ENCODE measurements at places on chromosomes 1 and 21. TPM values are rescaled to one million over a fixed set of nuclear protein-coding genes. Genes with fewer than 3 reads are reported as not detected.

- DNase-seq = no peak
Observed at GRCh38 chr1:19199969-19200604, 10.0 kb downstream of the UBR4 start.

DNA sequence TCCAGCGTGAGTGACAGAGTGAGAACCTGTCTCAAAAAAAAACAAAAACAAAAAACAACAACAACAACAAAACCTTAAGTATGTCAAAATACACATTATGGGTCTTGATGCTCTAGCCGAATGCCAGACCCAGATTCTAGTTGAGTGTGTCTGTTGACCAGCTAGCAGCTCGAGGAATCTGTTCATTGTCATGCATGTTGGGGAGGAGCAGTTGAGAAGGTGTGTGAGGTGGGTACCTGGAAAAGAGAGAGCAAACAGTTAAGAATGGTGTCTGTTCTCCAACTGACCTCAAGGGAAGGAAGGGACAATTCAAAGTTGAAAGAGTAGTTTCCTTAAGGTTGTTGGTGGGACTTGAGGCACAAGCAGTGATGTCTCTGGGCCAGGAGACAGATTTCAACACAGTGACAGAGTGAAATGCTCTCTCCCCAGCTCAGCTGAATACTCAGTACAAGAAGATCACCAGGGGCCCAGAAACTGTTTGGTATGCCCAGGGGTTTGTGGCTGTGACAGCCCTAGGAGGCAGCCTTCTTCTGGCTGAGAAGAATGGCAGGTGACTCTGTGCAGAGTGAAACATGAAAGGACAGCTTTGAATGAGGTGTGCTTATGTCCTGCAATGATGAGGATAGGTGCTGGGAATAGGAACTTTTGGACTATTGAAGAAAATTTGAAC is 14.4 kb upstream of the POU2F1 start:
- DNase-seq = no peak

DNA sequence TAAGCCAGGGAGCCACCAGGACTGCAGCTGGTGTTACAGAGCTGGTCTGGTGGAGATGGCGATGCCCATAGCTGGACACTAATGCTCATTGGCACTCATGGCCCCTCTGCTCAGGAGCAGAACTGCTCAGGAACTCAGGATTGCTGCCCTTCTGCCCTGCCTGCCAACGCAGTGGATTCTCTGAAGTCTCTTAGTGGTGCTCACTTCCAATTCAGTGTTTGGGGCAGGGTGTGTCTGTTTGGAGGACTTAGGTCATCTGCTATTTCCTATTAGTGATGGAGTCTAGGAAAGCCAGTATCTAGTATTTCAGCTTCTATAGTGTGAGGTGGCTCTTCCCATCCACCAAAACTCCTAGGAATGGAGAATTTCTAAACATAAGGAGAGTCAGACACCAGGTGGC is 29.1 kb downstream of the S100A10 start:
- DNase-seq = no peak

DNA sequence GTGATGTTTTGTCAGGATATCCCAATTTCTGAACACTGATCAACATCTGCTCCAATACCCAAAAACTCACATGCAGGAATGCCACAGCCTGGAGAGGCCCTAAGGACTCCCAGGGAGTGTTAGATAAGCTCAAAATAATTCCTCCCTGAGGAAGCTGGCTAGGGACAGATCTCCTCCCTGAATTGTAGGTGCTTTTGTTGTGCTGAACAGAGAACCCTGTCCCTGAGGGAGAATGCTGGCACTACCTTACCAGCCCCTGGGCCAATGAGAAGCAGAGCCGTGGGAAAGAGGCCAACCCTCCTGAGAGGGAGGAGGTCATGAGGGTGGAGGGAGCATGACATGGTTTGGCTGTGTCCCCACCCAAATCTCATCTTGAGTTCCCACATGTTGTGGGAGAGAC is 73.6 kb upstream of the PTGFRN start:
- no peak for DNase-seq

OLFML2B gene
- 2.9 TPM for polyA plus RNA-seq

- DNase-seq = no peak
Observed at GRCh38 chr1:242398351-242398750, 126.1 kb downstream of the PLD5 start.

- DNase-seq = no peak
Observed at GRCh38 chr1:200372885-200373181, 37.0 kb downstream of the ZNF281 start.

CTBS gene
- 38.3 TPM for polyA plus RNA-seq

DNA sequence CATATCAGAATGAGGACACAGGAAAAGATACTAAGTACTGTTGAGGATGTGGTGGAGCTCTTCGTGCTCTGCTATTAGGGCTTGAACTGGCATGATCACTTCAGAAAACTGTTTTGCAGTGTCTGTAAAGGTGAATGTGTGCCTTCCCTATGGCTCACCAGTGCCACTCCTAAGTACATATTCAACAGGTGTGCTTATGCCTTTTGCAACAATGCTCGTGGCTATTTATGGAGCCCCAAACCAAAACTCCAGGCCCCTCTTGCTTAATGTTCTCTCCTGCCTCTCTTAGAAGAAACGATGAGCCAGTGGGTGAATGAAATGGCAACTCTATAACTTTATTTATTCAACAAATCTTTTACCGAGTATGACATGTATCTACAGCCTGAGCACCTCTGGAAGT is 70.2 kb downstream of the TAS1R2 start:
- no peak for DNase-seq

GRCh38 chr1:114524944-114525343 is 13.9 kb upstream of the TRIM33 start:
- no peak for DNase-seq

SPATA1 gene
- 1.4 TPM for polyA plus RNA-seq

DNA sequence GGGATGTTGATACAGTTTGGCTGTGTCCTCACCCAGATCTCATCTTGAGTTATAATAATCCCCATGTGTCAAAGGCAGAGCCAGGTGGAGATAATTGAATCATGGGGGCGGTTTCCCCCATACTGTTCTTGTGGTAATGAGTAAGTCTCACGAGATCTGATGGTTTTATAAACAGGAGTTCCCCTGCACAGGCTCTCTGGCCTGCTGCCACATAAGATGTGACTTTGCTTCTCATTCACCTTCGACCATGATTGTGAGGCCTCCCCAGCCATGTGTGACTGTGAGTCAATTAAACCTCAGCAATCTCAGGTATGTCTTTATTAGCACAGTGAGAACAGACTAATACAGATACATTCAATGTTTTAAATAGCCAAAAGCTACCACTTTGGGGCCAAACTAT is 41.1 kb downstream of the SLC35F3 start:
- DNase-seq = no peak

MEGF6 gene
- polyA plus RNA-seq = 21.9 TPM

TBX15 gene
- polyA plus RNA-seq = 1.9 TPM

DNA sequence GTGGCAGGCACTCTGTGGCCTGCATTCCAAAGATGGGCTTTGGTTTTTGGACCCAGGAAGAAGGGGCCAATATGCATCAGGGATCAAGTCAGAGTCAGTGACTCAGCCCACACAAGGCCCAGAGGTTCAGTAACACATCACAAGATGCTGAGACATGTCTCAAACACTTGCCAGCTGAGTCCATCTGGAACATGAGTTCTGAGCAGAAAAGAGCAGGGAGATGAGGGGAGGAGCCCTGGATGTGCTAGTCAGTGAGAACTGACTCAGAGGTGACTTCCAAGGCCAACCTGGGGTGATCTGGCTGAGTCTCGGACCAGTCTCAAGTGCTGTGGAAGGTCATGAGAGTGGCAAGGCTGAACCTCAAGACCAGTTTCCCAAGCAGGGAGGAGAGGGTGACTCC is 150.1 kb downstream of the CDC7 start:
- DNase-seq = peak; percentile 67

GRCh38 chr1:20696397-20697333 is 21.1 kb downstream of the KIF17 start:
- peak; percentile 95 for DNase-seq

LIPI gene
- polyA plus RNA-seq = not detected

- DNase-seq = peak; percentile 90
Observed at GRCh38 chr1:1024771-1025699, 5.1 kb downstream of the AGRN start.

TRAF3IP3 gene
- 0.16 TPM for polyA plus RNA-seq

DNA sequence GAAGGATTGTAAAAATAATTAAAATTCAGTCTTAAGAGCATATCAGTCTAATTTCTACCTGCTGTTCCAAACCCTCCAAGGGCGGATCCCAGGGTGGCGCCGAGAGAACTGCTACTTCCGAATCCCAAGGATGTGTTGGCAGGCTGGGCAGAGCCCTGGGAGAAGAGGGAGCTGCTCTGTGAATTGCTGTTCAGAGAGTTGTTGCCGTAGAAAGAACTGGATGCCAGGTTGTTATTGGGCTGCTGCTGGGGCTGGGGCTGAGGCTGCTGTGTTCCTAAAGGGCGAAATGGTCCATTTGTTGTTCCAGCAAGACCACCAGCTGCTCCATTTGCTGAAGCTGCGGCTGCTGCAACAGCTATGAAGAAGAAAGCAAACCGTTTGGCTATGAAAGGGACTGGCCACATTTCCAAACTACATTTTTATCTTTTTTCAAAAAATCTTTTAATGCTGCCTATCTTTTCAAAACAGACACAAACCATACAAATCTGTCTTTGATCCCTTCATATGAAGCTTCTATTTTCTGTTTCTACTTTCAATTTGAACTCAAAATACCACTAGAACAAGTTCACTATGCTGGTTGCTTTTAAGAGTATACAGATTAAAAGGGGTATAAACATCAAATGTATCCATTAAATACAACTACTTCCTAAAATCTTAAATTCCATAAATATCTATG is 57.5 kb upstream of the SDC3 start:
- DNase-seq = no peak

- no peak for DNase-seq
Observed at GRCh38 chr21:41195311-41195710, 27.4 kb downstream of the BACE2 start.

GRCh38 chr1:172477216-172477615 is 33.3 kb upstream of the PIGC start:
- no peak for DNase-seq

KCNQ4 gene
- not detected for polyA plus RNA-seq
